Ureter (tissue), 1 donor: ENCODE measurements at places on chromosomes 12 and 14. TPM values are rescaled to one million over a fixed set of nuclear protein-coding genes. Genes with fewer than 3 reads are reported as not detected.
A peak's percentile ranks its signal among the peaks of the same experiment; 100 is the strongest.

GRCh38 chr12:115101520-115101919, 417.5 kb upstream of the TBX3 start:
- DNase-seq = no peak

DNA sequence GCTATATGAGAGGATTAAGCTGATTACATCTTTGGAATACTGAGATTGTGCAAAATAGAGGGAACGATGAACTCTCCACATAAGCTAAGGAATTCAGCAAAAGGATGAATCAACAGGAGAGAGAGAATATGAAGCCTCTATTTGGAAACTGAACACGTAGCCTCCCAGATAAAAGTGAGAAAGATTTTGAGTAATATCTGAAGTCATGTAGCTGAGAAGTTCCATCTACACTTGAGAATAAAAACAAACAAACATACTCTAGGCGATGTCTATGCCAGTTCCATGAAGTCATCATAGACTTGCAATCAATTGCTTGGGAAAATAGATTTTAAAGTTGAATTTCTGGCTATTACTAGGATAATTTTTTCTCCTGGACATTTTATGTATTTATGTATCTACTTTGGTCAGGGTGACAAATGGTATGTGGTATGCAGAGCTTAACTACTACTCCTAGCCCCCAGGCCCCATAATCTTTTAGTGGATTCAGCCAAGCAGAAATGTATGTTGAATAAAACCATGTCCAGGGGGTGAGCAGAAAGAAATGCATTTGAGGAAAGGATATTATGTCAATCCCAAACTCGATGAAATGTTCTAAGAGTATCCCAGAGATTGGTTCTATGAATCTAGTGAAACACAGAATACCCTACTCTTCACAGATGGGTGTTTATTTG, 627.4 kb downstream of the DIO2 start:
- DNase-seq = no peak

GRCh38 chr14:73789989-73790581, 61.5 kb upstream of the PTGR2 start:
- peak; percentile 69 for DNase-seq

DNA sequence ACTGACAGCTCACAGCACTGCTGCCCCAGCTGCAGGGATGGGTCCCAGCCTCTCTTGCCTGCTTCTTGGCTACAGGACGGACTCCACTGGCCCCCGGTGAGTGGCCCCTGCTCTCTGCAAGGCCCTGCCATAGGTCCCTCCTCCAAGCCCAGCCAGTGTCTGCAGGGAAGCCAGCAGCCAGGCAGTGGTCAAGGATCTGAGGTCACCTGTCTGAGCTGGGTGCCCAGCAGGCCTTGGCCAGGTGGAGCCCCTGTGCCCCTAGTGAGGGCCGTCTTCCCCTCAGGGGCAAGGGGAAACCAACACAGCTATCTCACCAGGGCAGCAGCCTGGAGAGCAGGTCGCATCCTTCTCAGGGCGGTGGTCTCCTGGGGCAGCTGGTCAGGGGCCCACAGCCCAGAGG, 13.2 kb downstream of the XRCC3 start:
- DNase-seq = no peak

Gene RASSF9
- 2.0 TPM for total RNA-seq

DNA sequence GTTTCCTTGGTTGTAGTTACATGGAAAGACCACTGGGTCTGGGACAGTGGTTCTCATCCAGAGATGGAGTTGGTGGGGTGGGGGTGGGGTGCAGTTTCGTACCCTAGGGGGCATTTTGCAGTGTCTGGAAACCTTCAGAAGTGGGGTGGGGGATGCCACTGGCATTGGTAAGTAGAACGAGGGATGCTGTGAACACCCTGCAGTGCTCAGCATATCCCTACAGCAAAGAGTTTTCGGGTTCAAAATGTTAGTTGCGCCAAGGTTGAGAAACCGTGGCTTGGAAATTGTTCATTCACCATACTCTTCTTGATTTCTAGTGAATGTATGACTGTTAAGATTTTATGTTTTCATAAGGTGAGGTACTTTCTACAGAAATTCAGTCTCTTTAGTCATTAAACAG, 28.7 kb downstream of the TRAF3 start:
- DNase-seq = no peak

GRCh38 chr12:8012651-8013309, 19.7 kb upstream of the FOXJ2 start:
- no peak for DNase-seq

DNA sequence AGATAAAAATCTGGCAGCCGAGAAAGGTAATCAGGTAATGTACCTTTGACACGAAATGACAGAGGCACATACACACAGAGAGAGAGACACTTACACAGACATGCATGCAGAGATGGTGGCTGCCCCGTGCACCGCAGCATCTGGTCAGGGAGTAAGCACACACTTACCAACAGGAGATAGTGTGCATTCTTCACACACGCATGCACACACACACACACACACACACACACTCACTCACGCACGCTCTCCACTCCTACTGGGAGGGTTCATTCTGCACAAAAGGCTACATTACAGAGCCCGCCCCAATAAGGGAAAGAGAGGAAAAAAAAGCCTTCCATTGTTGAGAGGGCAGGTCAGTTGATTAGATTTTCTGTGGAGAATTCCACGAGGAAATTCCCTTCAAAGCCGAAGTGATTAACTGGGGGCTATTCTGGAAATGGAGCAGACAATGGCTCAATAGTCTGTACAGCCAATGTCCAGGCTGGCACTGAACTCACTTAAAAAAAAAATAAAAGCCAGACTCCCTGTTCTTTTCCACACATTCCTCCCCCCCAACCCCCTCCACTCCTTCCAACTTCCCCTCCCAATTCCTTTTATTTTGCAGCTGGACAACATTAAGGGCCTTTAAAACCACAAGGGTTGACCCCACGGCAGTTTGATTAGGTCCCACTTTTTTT, 1.4 kb upstream of the SOX5 start:
- DNase-seq = no peak

GRCh38 chr12:53232646-53233461, 845 bp upstream of the RARG start:
- peak; percentile 89 for DNase-seq

DNA sequence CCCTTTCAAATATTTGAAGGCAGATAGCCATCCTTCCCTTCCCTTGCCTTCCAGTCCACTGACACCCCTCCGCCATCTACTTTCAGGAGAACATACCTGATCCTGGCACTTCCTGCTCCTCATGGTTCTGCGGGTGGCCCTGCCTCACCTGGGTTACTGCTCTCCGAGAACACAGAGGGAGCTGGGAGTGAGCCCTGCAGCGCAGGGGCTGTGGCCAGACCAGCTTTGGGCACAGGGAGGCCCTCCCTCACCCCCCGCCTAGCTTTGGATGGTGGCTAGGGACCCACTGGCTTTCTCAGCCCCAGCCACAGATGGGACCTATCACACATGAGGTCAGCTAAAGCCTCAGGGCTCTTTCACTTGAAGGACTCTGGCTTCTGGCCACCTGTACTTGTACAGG, 12.4 kb downstream of the IQSEC3 start:
- DNase-seq = no peak

DNA sequence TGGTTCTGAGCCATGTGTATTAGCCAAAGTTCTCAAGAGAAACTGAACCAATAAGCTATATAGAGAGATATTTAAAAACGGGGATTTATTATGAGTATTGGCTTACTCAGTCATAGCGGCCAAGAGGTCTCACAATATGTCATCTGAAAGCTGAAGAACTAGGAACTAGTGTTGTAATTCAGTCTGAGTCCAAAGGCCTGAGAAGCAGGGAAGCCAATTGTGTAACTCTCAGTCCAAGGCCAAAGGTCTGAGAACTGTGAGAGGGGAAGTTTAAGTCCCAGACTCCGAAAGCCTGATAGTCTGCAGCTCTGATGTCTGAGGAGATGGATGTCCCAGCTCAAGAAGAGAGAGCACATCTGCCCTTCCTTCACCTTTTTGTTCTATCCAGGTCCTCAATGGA, 344.8 kb upstream of the USP15 start:
- DNase-seq = no peak

- no peak for DNase-seq
Measured at GRCh38 chr12:4643747-4644146, 5.1 kb downstream of the AKAP3 start.

Gene KIF26A
- 6.1 TPM for total RNA-seq

Gene PTPRR
- 1.7 TPM for total RNA-seq

DNA sequence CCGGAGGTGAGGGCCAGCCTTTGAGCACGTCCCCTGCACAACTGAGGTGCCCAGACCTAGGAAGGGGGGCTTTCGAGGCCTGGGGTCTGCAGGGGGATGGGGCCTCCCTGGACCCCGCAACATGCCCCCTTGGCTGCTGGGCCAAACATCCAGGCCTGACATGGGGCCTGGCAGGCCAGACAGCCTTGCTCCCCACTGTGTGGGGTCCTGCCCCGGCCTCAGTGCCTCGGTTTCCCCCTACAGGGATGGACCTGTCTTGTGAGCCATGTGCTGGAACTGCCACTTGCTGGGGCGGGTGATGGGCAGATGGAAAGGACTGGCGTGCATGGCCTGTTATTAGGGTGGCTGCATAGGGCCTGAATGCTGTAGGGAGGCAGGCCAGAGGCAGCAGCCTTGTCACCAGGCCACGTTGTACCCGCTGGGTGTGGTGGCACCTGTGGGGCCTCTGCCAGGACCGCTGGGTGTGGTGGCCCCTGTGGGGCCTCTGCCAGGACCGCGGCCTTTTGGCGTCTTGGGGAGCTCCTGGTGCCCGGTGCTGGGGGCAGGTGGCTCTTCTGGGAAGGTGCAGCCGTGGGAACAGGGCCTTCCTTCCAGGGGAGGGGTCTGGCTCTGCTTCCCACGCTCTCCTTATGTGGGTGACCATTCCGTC, 20.4 kb downstream of the ASPG start:
- no peak for DNase-seq

- DNase-seq = no peak
Measured at GRCh38 chr14:46840944-46841720, 189.6 kb upstream of the RPL10L start.

DNA sequence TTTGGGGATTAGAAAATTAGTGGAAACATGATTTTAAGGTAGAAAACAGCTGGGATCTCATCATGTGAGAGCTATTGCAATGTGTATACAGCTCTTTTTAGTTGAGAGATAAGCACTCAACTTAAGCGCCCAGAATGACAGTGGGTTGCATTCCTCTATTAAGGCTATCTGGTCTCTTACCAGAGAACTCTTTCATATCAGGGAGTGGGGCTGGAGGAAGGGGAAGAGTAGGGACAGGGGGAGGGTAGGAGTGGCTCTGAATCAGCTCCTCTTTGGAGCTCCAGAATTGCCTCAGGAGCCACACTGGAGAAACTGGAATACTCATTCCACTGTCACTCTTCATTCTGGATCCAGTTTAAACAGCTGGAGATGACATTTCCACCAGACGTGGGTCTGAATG, 9.2 kb upstream of the PLEKHG3 start:
- DNase-seq = no peak

DNA sequence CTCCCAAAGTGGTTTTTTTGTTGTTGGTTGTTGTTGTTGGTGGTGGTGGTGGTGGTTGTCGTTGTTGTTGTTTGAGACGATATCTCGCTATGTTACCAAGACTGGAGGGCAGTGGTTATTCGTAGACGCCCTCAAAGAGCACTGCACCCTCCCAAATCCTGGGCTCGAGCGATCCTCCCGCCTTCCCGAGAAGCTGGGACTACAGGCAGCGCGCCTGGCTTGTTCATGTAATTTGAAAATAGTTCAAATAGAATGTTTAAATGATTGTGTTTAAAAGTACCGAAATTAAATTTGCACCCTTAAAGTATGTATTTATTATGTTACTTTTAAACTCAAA, 439 bp upstream of the ANAPC5 start:
- no peak for DNase-seq

GRCh38 chr12:42873401-42873800, 283.9 kb upstream of the PRICKLE1 start:
- DNase-seq = no peak

GRCh38 chr14:24900269-24901100, 149.5 kb downstream of the STXBP6 start:
- DNase-seq = no peak

Gene SLC5A8
- not detected for total RNA-seq

- DNase-seq = no peak
Measured at GRCh38 chr12:49537231-49537751, 1.5 kb upstream of the KCNH3 start.

DNA sequence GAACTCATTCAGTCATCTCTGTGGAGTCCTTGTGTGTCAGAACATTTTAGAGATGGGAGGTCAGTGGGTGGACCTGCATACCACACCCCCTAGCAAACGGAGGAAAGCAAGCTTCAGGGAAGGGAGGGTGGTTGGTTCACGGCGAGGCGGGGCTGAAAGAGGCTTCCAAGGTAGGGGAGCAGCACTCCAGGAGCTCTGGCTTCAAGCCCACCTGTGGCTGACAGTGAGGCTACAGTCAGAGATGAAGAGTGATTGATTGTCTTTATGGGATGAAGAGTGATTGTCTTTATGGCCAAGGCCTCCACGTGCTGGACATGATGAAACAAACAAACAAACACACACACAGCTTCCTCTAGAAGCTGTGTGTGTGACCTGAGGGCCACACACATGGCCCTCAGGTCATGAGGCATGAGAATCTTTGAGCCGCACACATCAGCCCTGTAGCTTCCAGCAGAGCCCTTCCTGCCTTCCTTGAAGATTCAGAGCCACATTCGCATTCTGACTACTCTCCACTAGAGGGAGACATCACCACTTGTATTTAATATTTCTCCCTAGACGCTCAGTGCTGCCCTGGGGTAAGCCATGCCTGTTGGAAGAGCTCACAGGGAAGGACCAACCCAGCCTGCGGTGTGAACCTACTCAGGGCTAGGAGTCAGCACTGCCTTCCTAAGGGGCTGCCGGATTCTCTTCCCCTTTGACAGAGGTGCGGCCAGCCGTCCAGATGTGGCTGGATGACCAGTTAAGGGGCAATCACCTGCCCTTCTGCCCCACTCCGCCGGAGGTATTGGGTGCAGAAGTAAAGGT, 54.4 kb upstream of the KCNA1 start:
- DNase-seq = peak; percentile 78

Gene CLEC9A
- total RNA-seq = 0.57 TPM

GRCh38 chr14:92515546-92516343, 2.2 kb downstream of the RIN3 start:
- DNase-seq = no peak

- no peak for DNase-seq
Measured at GRCh38 chr14:53872681-53873089, 83.9 kb downstream of the BMP4 start.

Gene ISCA2
- 25.6 TPM for total RNA-seq

DNA sequence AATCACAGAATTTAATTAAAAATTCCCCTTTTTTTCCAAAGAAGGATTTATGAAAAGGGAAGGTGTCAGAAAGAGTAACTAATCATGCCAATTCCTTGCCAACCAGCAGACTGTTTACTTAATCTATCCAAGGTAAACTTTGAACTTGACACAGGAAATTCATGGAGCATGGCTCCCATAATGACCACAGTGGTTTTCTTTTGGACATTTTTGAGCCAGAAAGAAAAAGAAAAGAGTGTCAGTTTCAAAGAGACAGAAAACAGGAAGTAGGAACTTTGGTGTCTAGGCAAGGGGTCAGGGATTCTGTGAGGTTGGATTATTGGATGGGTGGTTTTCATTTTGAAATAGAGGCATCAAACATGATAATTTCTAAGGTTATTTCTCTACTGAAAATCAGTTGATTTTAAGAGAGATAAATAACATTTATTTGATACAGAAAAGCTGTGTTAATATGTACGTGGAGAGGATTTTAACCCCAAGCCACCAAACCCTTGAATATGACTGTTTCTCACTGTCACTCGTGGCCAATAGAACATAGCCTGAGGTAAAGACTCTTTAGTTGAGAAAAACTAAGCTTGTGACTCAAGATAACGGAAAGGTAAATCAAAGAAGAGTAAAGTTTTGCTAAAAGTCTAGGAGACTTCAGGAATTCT, 196.1 kb downstream of the TTC6 start:
- DNase-seq = no peak

Gene BIN2
- 5.0 TPM for total RNA-seq

- no peak for DNase-seq
Measured at GRCh38 chr14:63535918-63536317, 7.3 kb downstream of the PPP2R5E start.

Gene MYF6
- not detected for total RNA-seq
